Endothelial cell of umbilical vein (primary cell): ENCODE measurements at places on chromosomes 5 and 9.

DNA sequence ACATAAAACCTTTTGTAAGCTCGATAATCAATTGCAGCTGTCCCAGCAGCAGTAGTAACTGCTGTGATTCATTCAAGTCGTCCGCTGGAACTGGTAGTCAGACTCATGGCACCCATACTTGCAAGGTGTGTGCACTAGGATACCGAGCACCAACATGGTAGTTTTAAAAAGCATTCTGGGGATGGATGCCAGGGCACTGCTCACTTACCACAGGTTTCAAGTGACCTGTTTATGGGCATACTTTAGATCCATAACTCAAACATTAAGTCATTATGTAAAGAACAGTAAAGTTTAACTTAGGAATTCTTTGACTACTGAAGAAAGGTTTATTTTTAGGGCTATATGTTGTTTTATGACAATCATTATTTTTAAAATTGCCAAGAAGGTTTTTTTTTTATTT, 2277.6 kb downstream of the MAT2B start:
- H3K27me3 ChIP-seq: no peaks in the 10 kb centered on the region
- no peaks in the 10 kb centered on the region for H3K36me3 ChIP-seq
- H3K27ac ChIP-seq: no peak overlapping the region
- H3K4me3 ChIP-seq: no peak overlapping the region

DNA sequence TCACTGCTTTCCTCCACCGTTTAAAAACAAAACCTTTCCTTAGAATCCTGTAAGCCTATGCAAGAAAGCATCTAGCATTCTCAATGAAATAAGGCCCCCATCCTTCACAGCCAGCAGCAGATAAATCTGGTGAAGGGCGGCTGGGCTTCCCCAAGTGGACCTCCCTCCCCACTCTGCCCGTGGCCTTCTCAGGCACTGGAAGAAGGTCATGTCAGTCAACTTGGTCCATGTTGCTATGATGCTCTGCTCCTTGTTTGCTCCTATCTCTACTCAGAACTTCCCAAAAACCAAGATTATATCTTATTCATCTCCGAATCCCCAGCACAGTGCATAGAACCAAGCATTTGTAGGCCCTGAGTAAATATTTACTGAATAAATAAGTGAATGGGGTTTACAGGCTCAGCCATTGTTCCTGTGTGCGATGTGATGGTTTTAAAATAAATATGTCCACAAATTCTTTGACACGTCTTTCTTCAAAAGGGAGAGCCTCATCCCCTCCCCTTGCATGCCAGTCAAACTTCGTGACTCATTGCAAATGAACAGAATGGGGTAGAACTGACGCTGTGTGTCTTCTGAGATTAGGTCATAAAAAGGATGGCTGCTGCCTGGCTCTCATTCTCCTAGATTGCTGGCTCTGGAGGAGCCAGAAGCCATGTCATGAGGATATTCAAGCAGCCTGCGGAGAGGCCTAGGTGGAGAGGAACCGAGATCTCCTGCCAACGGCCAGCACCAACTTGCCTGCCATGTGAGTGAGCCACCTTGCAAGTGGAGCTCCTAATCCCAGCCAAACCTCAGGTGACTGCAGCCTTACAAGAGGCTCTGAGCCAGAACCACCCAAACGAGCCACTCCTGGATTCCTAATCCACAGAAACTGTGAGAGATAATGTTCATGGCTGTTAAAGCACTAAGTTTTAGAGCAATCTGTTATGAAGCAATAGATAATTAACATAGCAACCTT, 70.5 kb downstream of the MED27 start:
- H3K4me3 ChIP-seq: no peak overlapping the region
- peaks cover 8% of the 10 kb centered on the region for H3K4me1 ChIP-seq
- no peaks in the 10 kb centered on the region for H3K27me3 ChIP-seq
- DNase-seq: no peak
- peaks cover 2% of the 10 kb centered on the region for H3K36me3 ChIP-seq

- no peaks in the 10 kb centered on the region for H3K4me1 ChIP-seq
- no peak for DNase-seq
- no peak overlapping the region for H3K4me3 ChIP-seq
- H3K36me3 ChIP-seq: peaks cover 12% of the 10 kb centered on the region
- H3K27ac ChIP-seq: no peak overlapping the region
Observed at GRCh38 chr9:14133394-14133793, 180.5 kb downstream of the NFIB start.

DNA sequence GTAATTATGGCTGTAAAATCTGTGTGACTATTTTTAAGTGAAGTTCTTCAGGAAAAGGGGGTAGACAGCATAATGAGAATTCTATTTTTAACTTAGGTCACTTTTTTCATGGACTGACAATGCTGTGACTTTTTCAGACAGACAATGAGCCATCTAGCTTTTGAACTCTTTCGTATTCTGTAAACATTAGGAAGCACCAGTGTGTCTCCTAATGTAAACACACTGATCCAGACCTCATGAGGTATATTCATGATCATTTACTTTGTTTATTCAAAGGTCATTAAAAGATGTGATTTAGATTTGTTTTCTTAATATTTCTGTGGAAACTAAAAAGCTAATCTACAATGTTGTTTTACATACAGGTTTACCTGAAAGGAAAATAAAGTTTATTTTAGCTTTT, 352.6 kb downstream of the ADGRV1 start:
- H3K27ac ChIP-seq: no peak overlapping the region
- H3K36me3 ChIP-seq: no peaks in the 10 kb centered on the region

- H3K4me3 ChIP-seq: no peak overlapping the region
- DNase-seq: no peak
- no peak overlapping the region for H3K27ac ChIP-seq
- H3K4me1 ChIP-seq: no peaks in the 10 kb centered on the region
Observed at GRCh38 chr5:3694819-3695218, 99.2 kb downstream of the IRX1 start.

GRCh38 chr5:32258424-32258823, 54.3 kb downstream of the MTMR12 start:
- no peaks in the 10 kb centered on the region for H3K27me3 ChIP-seq
- H3K27ac ChIP-seq: no peak overlapping the region
- H3K36me3 ChIP-seq: peaks cover 29% of the 10 kb centered on the region
- no peak overlapping the region for H3K4me3 ChIP-seq
- peaks cover 3% of the 10 kb centered on the region for H3K4me1 ChIP-seq
